CD4-positive, alpha-beta T cell treated with Interleukin-1 beta for 1 hour (primary cell): ENCODE measurements at places on chromosomes 7 and 10.

DNA sequence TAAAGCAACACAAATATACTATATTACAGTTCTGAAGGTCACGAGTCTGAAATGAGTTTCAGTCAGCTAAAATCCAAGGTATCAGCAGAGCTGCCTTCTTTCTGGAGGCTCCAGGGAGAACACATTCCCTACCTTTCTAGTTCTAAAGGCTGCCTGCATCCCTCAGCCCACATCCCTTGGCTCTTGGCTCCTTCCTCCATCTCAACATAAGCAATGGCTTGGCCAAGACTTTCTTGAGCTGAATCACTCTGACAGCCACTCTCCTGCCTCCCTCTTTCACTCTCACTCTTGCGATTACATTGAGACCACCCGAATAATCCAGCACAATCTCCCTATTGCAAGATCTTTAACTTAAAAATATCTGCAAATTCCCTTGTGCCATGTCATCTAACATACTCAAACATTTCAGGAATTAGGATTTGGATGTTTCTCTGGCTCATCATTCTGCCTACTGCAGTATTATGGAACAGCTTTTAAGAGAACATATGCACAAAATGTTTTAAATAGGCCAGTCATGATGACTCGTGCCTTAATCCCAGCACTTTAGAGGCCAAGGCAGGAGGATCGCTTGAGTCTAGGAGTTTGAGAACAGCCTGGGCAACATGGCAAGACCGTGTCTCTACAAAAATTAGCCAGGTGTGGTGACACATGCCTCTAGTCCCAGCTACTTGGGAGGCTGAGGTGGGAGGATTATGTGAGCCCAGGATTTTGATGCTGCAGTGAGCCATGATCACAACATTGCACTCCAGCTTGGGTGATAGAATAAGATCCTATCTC, 144.2 kb upstream of the VSTM2A start:
- DNase-seq: no peak

GRCh38 chr10:61719906-61720305, 57.2 kb downstream of the CABCOCO1 start:
- no peak for DNase-seq

DNA sequence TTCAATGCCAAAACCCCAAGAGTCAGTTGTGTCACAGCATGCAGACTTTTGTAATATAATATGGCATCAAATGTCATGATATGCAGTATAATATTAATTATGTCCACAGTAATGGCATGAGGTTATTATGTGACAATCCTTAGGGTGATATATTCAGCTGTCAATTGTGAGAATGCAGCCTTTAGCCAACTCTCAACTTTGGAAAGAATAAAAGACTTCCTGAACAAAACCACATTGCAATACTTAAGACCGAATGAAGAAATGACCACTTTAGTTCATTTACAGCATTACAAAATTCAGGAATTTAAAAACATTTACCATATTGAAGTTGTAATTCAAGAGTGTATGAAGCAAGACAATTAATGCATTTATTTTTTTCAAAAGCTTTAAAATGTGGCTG, 45.4 kb downstream of the CPVL start:
- DNase-seq: no peak

DNA sequence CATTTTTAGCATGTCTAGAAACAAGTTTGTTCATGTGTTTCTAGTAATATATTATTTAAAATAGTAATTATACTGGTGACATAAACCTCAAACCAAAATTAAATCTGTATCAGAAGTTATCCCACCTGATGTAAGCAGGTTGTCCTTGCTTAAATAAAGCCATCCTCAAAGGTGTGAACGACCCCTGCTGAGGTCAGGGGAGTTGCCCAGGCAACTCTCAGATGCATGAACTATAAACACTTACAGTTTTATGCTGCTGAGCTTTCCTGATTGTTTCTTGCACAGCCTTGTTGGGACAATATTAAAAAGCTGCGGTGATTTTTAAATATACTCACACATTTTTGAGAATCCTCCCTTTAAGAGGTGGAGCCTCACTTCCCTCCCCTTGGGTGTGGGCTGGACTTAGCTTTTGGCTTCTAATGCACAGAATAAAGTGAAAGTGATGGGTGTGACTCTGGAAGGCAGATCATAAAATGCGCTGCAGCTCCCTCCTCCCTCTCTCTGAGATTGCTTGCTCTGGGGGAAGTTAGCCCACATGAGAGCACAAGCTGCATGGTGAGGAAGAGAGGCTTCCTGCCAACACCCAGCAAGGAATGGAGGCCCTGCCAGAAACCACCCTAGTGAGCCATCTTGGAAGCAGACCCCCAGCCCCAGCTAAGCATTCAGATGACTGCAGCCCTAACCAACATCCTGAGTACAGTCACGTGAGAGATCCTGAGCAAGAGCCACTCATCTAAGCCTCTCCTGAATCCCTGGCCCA, 152.7 kb downstream of the SKIDA1 start:
- DNase-seq: peak; percentile 40

DNA sequence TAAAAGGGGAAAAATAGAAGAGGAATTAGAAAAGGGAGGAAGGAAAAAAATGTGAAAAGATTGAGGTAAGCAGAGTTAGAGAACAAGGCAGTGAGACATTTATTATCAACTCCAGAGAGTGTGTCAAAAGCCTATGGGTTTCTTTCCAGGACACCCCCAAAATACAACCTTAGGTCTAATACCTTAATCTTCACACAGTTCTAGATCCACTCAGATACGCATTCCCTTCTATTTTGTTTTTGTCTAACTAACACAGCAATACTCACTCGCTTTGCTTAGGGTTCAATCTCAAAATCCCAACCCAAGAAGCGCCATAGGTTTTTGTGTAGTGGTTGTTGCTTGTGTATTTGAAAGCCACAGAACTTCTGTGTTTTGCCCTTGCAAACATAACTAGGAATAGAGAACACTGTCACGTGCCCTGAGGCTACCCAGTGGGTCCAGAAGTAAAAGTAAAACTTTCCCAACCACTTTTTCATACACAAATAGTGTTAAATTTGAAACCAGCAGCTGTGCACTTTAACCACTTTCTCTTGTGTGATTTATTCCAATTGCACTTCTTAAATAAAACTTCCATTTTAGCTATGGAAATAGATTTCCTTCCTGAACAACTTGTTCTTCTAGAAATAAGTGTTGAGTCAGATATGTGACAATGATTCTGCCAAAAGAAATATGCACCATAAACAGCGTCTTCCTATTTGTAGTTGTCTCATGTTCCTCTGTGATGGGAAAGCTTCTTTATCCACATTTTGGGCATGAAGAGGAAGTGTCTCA, 414.7 kb upstream of the GHITM start:
- no peak for DNase-seq

GRCh38 chr10:1464881-1465417, 272.4 kb downstream of the ADARB2 start:
- DNase-seq: no peak

DNA sequence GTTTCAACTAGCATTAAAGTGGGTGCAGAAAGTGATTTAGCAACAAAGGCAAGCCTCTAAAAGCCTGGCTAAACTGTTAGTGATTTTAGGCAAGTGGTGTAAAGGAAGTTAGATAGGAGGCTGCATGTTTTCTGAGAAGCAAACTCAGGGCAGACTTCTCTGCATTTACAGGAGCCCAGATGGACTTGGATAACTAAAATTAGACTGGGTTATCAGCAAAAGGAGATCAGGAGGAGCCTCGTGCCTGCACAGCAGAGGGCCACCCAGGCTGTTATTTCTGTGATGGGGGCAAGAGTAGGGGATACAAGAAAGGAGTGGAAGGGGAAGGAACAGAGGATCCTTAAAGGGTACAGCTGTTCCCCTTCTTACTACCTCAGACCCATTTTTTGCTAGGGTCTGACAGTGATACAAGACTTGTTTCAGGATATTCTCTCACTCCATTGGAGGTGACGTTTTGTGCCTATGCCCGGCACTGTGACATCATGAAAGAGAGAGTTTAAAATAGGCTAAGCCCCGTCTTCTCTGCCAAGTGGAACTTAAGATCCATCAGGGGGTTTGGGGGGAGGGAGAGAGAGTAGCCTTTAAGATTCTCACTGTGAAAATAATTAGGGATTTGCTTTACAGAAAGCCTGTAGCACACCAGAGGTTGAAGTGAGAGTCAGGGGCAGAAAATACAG, 49.6 kb upstream of the PDCD4 start:
- no peak for DNase-seq

- DNase-seq: no peak
Measured at GRCh38 chr10:3251172-3251571, 78.6 kb upstream of the PITRM1 start.

- DNase-seq: no peak
Measured at GRCh38 chr10:131014271-131014670, 297.2 kb downstream of the TCERG1L start.

DNA sequence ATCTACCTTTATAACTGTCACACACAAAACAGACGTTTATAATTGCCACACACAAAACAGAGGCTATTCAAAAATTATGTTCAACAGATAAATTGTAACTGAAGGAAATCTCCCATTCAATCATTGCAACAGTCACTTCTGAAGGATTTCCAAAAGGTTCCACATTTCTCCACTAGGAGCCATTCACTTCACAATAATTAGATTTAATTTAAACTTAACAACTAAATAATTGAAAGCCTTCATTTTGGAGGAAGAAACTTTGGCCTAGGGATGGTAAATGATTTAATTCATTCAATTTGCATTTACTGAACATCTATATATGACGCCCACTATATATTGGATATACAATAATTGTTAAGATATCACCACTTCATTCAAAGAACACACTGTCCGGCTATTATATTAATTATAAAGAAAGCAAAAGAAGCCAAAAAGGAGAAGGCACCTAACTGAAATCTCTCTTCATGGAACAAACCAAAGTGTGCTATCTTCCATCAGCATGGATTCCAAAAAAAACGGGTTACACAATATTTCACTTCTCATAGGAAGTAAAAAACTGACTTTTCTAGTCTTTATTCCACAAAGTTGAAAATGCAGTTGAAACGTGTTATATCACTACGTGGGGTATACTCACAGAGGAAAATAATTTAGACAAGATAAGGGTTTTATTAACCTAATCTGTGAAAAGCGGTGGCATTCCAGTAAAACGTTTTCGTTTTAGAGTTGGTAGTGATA, 1.7 kb downstream of the ATAD1 start:
- DNase-seq: no peak
